Cortex of kidney (tissue), 1 donor: ENCODE measurements at places on chromosomes 2 and 18.

GRCh38 chr2:10274376-10274775 lies 28.3 kb upstream of the HPCAL1 start:
- DNase-seq = no peak

- no peak for DNase-seq
Observed at GRCh38 chr18:37225279-37225678, 340.3 kb downstream of the CELF4 start.

GRCh38 chr2:2134037-2134436 lies 197.0 kb downstream of the MYT1L start:
- DNase-seq = no peak

DNA sequence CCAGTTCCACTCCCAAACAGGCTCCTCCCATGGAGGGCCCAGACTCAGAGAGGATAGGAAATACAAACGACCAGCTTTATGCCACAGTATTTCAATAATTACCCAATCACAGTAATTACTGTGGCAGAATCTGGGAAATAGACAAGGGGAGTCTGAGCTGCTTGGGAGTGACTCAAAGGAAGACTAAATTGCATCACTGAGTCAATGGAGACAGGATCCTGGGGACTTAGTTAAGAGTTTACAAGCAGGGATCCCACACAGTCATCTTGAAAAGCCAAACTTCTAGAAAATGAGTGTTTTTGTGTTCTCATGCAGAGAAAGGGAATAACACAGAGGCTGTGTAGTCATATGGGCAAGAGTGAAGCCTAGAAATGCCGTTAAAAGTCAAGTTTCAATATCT lies 1142.1 kb downstream of the CNTNAP5 start:
- DNase-seq = no peak

- DNase-seq = no peak
Observed at GRCh38 chr2:144409241-144409640, 110.7 kb downstream of the ZEB2 start.

- no peak for DNase-seq
Observed at GRCh38 chr2:109176928-109177327, 47.9 kb downstream of the SH3RF3 start.

DNA sequence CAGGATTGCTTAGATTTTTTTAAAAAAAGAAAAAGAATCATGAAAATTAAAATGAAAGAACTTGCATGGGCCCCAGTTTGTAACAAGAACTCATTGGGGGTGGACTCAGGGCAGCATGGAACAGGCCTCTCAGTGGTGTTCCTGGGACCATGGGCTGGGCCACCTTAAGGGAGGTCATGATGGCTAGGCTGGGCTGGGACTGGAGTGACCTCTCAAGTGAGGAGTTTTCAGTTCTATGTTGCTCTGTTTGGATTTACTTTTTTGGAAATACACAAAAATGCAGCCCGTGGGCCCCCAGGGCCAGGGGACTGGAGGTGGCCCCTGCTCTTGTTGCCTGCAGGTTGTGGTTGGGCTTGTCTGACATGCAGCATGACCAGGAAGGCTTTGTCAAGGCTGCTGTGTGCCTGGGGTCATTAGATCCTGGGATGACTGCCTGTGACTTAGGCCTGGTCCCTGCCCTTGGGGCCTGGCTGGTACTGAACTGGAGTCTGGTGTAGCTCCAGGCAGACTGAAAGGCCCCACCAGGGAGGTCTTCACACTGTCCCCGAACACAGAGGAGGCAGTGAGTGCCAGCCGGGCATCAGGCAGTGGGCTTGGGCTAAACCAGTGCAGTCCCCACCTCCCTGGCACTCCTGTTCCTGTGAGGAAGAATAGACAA lies 115.6 kb downstream of the GLI2 start:
- no peak for DNase-seq

DNA sequence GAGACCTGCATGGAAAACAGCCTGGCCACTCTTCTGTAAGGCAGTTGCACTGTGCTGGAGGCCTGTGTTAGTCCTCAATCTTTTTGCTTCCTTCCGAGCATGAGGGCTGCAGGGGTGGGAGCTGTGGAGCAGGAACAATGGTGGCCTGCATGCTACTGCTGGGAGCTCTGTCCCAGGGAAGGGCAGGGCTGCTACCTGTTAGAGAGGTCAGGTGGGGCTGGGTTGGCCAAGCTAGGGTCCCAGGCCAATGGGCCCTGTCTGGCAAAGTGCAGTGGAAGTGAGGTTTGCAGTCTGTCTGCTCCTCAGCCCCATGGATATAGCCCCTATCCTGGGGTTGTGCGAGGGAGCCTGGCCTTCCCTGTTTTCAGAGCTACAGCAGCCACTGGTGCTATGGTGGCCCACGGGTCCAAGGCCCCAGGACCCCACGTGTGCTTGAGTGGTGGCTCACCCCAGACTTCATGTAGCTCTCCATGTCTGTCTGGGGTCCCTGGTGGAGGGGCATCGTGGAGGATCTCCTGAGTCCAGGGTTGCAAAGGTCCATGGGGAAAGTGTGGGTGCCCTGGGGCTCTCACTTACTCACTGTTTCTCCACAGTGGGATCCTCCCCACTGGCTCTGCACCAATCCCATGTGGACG lies 1212.6 kb upstream of the NXPH2 start:
- no peak for DNase-seq

DNA sequence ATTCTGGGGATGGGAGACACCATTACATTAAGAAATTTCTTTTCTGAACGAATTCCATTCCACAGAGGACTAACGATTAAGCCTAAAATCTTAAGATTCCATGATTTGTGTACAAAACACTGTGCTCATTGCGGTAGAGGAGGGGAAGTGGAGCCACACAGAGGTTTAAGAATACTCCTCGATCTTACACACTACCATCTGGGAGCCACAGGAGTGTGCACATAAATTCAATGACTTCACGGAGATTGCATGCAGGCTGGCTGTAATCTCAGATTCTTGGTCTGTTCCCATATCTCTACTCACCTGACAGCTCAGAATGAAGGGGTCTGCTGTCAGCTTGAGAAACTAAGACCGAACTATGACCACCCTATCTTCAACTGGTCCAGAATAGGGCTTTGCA lies 762 bp downstream of the VPS4B start:
- DNase-seq = no peak

DNA sequence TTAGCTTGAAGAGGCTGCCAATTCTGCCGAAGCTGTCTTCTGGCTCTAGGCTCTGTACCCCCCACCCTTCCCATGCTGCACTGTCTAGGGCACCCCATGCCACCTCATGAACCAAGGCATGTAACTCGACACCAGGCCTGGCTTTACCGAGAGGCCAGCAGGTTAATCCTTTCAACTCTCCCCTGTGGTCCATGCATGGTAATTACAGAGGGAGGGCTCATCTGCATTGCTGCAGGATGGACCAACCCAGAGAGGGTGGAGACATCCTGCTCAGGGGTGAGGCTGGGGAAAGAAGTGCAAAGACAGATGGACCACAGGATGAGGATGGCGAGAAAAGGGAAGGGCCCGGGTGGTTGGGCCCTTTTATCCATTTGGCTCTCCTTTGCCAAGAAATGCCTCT lies 65.8 kb downstream of the KCTD1 start:
- no peak for DNase-seq

DNA sequence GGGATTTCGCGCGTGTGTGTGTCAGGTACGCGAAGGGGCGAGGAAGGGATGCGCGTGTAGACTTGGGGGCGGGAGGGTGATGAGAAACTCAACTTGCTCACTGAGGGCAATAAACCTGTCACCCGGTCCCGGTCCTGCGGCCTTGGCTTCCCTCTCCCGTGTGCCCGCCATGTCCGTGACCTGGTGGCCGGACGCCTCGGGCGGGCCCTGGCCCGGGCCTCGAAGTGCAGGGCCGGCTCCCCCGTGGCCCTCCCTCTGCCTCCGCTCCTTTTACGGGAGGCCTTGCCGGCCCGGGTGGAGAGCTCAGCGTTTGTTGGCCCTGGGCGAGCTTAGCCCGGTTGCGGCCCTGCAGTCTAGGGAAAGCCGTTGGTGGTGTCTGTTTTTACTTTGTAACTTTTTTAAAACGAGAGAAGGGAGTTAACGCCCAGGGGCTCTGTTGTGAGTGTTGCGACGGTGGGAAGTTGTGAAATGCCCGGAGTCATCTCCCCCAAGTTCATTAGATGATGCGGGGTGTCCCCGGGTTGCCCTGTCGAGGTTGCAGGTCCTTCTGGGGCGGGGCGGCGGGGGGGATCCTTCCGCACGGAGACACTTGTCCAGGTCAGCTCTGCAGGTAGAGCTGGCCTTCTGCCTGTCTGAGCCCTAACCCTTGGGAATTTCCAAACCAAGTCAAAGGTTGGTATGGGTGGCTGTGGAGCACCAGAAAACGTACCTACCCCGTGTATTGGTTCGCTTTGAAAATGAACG lies 883 bp downstream of the SMCHD1 start:
- DNase-seq = peak; percentile 12

DNA sequence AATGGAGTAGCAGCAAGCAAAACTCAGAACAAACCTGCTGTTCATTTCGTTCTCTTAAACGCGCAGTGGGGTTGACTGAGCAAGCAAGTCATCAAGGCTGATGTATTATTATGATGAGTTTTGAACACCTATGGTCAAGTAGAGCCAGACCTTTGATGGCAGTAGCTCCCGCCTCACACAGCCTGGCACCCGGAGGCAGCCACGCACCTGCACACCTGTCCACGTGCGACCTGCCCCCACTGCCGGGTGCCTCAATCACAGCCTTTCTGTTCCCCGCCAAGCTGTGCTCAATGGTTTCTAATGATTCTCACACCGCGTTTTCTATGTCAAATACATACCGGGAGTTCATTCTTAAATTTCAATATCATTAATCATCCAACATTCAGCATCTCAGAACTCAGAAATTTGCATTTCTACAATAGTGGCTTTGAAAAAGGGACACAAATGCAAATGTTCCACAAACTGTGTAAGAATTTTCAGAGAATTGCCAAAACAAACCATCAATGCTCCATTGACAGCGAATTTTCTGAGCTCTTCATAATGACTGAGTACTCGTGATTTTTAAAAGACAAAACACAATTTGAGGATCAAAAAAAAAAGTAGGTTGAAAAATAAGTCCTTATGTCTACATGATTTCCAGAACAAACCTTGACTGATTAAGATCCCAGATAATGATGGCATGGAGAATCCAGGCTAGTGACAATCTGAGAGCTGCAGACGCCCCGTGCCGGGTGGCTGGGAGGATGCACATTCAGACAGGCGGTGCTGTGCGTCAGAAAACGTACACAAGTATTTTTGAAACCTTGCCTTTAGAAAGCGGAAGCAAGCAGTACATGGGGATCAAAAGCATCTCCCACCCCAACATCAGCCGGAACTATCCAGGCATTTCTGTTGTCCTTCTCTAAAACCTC lies 56.6 kb downstream of the HDAC4 start:
- no peak for DNase-seq

- no peak for DNase-seq
Observed at GRCh38 chr2:12032398-12032797, 286.0 kb downstream of the LPIN1 start.

- DNase-seq = no peak
Observed at GRCh38 chr2:166365803-166366420, 9.8 kb downstream of the SCN9A start.

GRCh38 chr2:86785456-86785855 lies 5.3 kb downstream of the CD8A start:
- DNase-seq = no peak

- no peak for DNase-seq
Observed at GRCh38 chr2:230505162-230505561, 89.2 kb downstream of the SP100 start.

GRCh38 chr2:192146069-192147015 lies 48.4 kb downstream of the TMEFF2 start:
- DNase-seq = no peak
